ENCODE measurements at places on chromosomes 7 and 10.

- DNase-seq = no peak
Measured at GRCh38 chr10:59967079-59967478, 60.7 kb upstream of the CCDC6 start.

GRCh38 chr10:79429751-79430150, 15.7 kb downstream of the ZCCHC24 start:
- DNase-seq = no peak

GRCh38 chr7:157527686-157528085, 190.9 kb downstream of the DNAJB6 start:
- DNase-seq = no peak

GRCh38 chr7:8126601-8127167, 135.3 kb downstream of the ICA1 start:
- no peak for DNase-seq

- no peak for DNase-seq
Measured at GRCh38 chr10:69042417-69042816, 45.5 kb upstream of the SRGN start.

GRCh38 chr10:50210876-50211275, 40.4 kb downstream of the ASAH2 start:
- no peak for DNase-seq

DNA sequence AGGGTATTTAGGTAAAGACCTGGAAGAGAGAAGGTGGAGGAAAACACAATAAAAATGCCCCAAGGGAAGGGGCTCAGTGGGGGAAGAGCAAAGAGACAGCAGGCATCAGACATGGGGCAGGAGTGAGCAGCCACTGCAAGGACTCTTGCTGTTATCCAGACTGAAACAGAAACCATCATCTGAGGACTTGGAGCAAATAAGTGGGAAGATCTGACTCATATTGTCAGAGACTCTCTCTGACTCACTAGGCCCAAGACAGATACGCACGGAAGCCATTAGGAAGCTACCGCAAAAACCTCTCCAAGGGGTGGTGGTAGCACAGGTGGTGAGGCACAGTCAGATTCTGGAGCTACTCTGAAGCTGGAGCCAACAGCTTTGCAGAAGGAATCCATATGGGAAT, 110.7 kb downstream of the RNF32 start:
- no peak for DNase-seq

Data from Kasumi-1 (cell line).